NCI-H2081 (cell line): ENCODE measurements at places on chromosomes 4 and X.
A peak's percentile ranks its signal among the peaks of the same experiment; 100 is the strongest.

GRCh38 chr4:188158336-188158735, 19.1 kb downstream of the TRIML1 start:
- no peak for DNase-seq

DNA sequence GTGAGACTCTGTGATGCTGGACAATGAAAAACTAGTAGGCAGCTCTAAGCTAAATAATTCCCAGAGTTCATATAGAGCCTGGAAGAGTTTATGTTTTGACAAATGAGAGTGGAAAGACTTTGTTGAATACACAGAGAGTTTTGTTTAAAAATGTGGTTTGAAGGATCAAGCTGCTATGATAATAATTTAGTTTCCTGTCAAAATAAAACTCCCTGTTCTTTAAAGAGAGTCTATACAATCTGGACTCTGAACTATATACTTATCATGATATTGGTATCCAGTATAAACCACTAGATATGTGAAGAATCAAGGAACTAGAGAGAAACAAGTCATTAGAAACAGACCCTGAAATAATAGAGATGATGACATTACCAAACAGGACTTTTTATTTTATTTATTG, 158.6 kb downstream of the C4orf33 start:
- no peak for DNase-seq

DNA sequence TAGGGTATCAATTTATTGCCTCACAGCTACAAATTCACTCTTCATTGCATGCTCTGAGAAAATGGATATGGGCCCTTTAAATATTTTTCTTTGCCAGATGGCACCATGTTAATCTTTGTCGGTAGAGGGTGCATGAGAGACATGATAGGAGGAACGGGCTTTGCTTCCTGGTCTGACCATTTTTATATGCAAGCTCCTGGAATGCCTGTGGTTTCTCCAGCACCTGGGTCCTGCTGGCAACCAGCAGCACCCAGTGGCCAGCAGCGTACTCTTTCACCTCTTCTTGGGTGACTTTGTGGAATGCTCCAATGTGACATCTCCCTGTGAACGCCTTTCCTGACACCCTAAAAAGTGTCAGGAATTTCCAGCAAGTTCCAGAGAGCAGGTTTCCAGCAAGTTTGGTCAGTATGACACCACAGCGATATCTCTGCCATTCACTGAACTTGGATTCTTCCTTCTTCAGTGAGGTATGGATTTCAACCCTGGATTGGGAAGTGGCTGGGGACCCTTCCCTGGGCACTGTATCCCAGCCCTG, 140.3 kb upstream of the PGRMC2 start:
- DNase-seq, result peak; percentile 18

DNA sequence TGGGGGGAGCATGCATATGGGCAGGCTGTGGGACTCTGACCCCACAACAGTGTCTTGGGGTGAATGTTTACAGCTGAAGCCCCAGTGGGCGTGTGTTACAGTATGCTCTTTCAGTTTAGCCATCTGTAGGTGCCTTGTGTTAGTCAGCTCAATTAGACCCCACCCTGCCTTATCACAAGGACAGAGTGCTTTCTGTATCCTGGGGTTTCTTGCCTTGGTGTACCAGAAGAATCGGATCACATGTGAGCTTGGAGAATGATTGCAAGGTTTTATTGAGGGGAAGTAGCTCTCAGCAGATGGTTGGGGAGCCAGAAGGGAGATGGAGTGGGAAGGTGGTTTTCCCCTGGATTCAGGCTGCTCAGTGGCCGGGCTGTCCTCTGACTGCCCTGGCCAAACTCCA, 27.3 kb downstream of the SH3BGRL start:
- DNase-seq, result no peak

- DNase-seq, result no peak
Observed at GRCh38 chr4:139887962-139888735, 222.5 kb downstream of the MGST2 start.

GRCh38 chr4:25863347-25863784, 578 bp upstream of the SEL1L3 start:
- peak; percentile 66 for DNase-seq
